ENCODE measurements at places on chromosomes 2 and 18. TPM values are rescaled to one million over a fixed set of nuclear protein-coding genes. Genes with fewer than 3 reads are reported as not detected.

DNA sequence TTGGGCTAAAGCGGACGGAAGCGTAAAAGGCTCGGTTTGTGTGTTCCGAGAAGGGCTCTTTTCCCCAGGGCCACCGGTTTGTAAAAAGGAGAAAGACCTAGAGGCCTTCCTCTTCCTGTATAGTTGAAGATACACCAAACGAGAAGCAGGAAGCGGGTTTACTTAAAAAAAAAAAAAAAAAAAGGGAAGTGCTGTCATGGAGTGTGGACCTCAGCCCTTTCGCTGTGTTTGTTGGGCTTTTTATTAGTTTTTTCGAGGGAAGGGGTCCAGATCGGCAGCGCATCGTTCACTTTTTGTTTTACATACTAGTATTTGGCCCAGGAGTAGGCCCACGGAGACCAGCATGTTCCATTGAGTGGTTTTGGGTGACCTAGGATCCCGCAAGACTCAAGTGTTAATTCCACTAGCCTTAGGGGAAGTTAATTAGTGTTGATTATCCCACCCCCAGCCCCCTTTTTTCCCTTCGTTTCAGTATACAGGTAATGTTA lies 676 bp downstream of the ACTR2 start:
- peaks cover 13% of the 10 kb centered on the region for H3K4me1 ChIP-seq
- H3K27ac ChIP-seq = peak overlapping the region; percentile 100
- no peaks in the 10 kb centered on the region for H3K27me3 ChIP-seq
- H3K36me3 ChIP-seq = peaks cover 37% of the 10 kb centered on the region
- peak overlapping the region; percentile 97 for H3K4me3 ChIP-seq

ASTL gene
- not detected for total RNA-seq

DNA sequence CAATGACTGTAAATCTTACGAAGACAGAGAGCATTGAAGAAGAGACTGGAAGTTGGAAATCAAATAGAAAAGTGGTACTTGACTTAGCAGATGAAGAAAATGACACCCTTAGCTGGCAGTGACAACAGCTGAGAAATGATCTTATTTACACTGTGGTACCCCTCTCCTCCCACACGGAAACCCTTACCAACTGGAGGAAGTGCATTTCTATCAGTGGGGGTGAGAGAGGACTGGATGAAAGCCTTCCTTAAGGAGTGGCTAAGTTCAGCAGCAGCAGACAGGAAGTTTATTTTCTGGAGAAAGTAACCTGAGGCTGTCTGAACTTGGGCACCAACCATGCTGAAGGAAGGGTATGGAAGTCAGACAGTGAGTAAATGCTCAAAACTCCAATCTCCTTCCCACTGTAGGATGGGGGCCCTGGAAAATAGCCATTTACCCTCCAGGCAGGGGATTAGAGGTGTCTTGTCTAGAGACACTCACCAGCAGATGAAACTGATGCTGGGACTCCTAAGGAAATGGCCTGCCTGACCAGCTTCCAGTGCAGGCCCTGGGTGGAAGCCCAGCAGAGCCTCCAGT lies 160.2 kb upstream of the NCK2 start:
- H3K36me3 ChIP-seq = peaks cover 6% of the 10 kb centered on the region
- H3K4me1 ChIP-seq = no peaks in the 10 kb centered on the region
- H3K4me3 ChIP-seq = no peak overlapping the region
- H3K27me3 ChIP-seq = peaks cover 20% of the 10 kb centered on the region
- no peak overlapping the region for H3K27ac ChIP-seq

- DNase-seq = no peak
- no peaks in the 10 kb centered on the region for H3K36me3 ChIP-seq
- no peaks in the 10 kb centered on the region for H3K4me1 ChIP-seq
- no peak overlapping the region for H3K27ac ChIP-seq
Measured at GRCh38 chr2:167843217-167843616, 404.2 kb downstream of the STK39 start.

COL4A4 gene
- total RNA-seq = 0.25 TPM

All from MCF 10A (cell line).